ENCODE measurements at places on chromosomes 4 and X.

- no peak for DNase-seq
These were observed 125.7 kb downstream of the PALLD start for GRCh38 chr4:168622600-168622999.

DNA sequence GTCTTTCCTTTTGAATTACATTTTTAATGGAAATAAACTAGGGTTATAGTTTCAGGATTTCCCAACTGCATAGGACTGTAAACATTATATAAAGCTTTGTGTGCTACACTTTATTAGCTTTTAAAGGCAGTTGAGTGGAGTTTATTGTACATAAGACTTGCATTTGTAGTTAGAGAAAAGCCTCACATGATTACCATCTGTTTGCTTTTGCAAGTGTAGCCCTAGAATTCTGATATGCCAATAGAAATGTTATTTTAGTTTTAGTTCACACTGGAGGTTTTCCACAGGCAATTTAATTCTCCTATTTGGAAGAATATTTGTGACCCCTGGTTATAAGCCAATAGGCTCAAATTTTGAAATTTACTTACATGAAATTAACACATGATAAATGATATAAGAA lies 41.3 kb upstream of the ANK2 start:
- DNase-seq: no peak

GRCh38 chrX:140500441-140500840 lies 4.4 kb downstream of the SOX3 start:
- no peak for DNase-seq

DNA sequence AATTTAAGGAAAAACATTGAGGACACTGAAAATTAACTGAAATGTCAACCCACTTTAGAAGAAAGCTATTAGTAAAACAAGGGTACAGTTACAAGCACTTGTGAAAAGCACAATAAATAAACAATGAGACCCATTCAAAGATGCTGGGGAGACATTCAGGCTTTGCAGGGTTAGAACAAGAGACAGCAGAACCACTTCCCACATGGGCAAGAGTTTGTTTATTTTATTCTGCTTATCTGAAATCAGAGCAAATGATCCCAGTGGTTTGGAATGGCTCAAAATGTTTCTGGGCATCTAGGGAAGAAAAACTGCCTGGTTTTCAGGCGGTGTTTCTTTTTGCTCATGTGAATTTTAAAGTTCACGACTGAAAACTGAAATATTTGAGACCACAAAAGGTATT lies 42.4 kb downstream of the PPP3CA start:
- no peak for DNase-seq

GRCh38 chr4:114495471-114495928 lies 103.1 kb upstream of the UGT8 start:
- peak; percentile 79 for DNase-seq

DNA sequence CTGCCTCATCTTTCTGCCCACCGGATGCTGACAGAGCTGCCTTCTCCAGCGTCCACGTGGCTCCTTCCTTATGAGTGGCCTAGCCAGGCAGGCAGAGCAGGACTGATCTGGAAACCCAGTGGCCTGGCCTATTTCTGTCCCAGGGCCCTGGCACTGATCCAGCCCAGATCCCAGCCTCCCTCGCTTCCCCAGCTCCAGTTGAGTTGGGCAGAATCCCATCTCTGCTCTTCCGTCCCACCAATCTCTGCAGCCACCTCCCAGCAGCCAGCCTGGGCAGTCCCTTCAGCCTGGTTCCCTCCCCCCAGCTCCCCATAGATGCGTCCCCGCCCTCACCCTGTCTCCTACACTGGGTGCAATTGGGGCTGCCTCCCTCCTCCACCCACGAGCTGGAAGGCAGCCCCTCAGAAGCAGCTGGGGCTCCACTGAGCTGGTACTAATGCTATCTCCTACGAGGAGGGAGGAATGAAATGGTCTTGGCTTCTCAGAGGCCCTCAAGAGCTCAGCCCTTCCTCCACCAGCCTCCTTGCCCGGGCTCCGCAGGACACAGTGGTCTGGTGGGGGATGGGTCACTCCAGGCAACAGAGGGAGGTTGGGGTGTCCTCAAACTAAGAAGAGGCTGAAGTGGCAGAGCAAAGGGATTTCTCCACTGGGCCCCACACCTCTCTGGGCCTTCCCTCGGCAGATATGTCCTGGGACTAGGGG lies 94.2 kb downstream of the PJA1 start:
- no peak for DNase-seq

- no peak for DNase-seq
These were observed at the start of gene DAPP1 for GRCh38 chr4:99816545-99817308. Gene DAPP1 (plus strand): TSS chr4:99816827. CDS start chr4:99816914, 87 bp downstream.

DNA sequence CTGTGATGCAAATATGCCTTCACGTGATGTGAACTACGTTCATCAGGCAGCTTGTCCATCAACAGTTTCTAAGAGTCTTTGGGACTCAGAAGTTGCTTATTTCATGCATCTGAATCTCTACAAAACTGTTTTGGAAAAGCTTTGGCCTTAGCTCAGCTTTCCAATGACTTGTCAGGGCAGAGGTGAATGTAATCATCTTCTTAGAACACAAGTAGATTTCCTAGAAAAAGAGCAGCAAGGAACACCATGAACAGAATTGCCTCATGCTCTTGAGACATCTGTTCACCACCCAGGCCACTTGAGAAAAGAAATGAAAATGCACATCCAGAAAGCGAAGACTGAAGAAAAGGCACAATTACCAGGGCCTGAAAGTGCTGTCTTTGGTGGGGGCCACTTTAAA lies 105.8 kb upstream of the PDHA1 start:
- DNase-seq: no peak

DNA sequence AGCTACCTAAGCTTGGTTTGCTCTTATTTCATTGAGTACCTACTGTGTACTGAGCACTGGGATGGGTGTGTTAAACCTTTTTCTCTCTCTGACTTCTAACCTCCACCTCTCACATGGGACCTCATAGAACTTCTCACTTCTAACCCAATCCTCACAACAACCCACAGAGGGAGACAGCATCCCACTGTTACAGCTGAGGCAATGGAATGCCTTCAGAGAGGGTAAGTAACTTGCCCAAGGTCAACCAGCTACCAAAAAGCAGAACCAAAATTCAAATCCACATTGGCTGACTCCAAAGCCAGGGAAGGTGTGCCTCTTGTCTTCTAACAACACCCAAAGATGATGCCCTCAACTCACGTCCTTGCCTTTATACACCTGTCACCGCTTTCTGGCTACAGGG lies 5.4 kb downstream of the SEL1L3 start:
- DNase-seq: no peak

DNA sequence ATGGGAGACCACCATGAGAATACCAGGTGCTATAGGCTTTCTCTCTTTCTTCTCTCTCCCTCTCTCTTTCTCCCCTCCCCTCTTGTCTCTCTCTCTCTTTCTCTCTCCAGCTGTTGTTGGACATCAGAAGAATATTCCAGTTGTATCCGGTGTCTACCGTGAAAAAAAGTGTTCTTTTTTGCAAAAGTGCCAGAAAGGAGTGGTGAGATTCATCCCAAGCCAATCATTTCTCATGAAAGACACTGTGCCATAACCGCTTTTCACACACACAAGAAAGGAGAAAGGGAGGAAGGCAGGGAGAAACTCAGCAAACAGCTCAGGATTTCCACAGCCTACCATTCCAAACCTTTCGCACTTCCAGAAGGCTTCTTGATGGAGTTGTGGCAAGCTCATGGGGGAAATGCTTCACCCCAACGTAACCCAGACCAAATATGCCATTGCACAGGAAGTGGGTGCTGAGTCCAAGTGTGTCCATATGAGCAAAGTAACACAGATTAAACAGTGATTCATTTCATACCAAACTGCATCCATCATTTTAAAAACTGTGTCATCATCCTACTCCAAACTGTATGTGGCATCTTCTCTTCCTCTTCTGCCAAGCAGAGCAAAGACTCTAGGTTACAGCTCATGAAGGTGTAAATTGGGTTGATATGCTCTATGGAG lies 224.0 kb downstream of the APBB2 start:
- DNase-seq: no peak

DNA sequence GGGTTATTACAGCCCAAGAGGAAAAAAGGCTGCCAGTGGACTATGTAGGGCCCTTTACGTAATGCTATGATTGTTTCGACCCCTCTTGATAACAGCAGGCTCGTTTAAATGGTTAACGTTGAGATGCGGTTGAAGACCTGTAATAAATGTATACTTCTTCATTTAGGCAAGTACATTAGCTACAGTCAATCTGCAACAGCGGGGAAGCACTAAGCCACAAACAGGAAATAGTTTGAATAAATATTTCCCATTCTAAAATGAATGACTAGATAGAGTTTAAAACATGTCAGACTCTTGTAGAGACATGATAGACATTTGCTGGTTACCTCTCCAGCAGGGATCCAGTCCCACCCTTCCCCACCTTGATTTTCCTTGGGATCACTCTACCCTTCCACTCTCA lies 38.1 kb upstream of the STIM2 start:
- no peak for DNase-seq

DNA sequence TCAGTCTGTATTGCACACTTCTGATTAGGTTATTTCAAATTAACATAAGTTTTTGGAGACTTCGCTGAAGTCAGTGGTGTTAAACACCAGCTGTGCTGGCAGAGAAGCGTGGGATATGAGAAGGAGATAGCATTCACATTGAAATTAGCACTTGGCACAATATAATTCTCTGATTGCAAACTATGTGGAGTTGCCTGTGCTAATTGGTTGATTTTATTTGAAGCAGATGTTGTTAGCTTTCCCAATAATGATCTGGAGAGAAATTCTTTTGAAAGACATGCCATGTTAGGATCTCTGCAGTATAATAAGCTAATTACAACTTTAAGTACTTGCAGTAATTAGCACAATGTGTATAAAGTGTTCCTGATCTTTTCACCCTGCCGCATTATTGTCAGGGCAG lies 367.4 kb upstream of the ARX start:
- DNase-seq: no peak

GRCh38 chr4:71163317-71163716 lies 169.9 kb downstream of the DCK start:
- DNase-seq: no peak

DNA sequence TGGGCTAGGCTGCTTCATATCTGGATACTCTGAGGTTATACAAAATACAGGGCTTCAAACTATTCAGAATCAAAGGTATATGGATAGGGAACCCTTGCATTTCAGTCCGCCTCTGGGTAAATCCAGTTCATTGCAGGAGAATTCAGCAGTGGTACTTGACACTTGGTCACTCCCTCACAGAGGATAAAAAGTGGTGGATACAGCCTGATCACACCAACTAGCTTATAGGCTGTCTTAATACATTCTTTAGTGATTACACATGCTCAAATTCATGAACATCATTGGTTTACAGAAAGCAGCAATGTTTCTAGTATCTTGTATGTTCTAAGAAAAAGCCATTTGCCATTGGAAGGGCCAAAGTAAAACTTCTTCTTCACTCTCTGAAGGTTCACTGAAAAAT lies 104.8 kb upstream of the PDE5A start:
- DNase-seq: no peak

- DNase-seq: no peak
These were observed 171.9 kb upstream of the GALNT7 start for GRCh38 chr4:172996571-172997216.

DNA sequence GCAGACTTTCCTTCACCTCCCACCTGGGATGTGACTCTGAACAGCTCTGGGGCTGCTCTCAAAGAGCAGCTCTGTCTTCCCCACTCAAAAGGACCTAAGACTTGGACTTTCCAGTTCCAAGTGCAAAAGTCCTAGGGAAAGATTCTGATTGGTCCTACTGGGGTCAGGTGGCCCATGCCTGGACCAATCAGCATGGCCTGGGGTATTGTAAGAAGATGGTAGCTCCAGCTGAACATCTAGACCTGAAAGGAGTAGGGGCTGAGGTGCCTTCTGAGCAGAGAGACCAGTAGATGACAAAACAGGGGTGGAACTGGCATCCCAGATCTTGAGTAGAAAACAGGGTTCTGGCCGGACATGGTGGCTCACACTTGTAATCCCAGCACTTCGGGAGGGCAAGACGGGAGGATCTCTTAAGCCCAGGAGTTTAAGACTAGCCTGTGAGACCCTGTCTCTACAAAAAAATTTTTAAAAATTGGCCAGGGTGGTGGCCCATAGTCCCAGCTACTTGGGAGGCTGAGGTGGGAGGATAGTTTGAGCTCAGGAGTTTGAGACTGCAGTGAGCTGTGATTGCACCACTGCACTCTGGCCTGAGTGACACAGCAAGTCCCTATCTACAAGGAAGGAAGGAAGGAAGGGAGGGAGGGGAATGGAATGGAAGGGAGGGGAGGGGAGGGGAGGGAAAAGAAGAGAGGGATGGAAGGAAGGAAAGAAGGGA lies 27.4 kb upstream of the MRFAP1 start:
- no peak for DNase-seq

DNA sequence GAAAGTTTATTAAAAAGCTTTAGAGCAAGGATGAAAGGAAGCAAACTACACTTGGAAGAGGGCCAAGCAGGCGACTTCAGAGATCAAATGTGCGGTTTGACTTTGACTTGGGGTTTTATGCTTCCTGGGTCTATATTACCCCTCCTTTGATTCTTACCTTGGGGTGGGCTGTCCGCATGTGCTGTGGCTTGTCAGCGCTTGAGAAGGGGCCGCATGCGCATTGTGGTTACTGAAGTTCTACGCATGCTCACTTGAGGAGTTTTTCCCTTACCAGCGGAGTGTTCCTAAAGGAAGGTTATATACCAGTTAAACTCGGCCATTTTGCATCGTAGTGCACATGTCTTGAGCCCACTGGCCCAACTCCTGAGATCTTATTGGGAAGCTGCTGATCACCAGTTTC lies 9.9 kb downstream of the ZNF157 start:
- no peak for DNase-seq

- DNase-seq: no peak
These were observed 645 bp downstream of the APLN start for GRCh38 chrX:129653971-129654651.

DNA sequence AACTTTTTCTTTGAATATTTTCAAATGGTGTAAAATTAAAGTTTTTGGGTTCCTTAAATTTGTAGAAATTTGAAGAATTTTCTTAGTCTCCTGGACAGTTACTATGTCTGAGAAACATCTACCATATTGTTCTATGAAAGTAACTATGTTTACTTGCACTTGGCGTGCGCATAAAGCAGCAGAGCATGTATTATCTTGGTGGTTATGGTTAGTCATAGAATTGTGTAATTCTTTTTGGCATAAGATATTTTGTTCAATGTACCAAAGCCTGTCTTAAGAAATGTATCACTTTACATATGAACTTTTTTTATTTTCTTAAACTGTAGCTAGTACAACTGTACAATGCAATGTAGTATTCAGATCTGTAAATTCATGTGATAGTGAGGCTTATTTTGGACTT lies 49.2 kb downstream of the CDS1 start:
- no peak for DNase-seq

GRCh38 chrX:74343343-74344279 lies 39.6 kb downstream of the ZCCHC13 start:
- peak; percentile 93 for DNase-seq

GRCh38 chr4:77007358-77008230 lies 58.0 kb downstream of the SEPTIN11 start:
- DNase-seq: no peak

- DNase-seq: no peak
These were observed 71.3 kb upstream of the VBP1 start for GRCh38 chrX:155144926-155145325.

GRCh38 chr4:101044766-101045165 lies 302.6 kb downstream of the PPP3CA start:
- no peak for DNase-seq
